ENCODE measurements at places on chromosomes 12 and 14. TPM values are rescaled to one million over a fixed set of nuclear protein-coding genes. Genes with fewer than 3 reads are reported as not detected.

Gene IQSEC3
- 2.5 TPM for total RNA-seq

Gene RNASE7
- total RNA-seq, result not detected

Gene CLEC4D
- total RNA-seq, result not detected

Gene PROX2
- total RNA-seq, result not detected

Gene FSCB
- total RNA-seq, result not detected

Gene NUBPL
- total RNA-seq, result 19.5 TPM

Gene C12orf50
- 0.10 TPM for total RNA-seq

Gene HNF1A
- 15.1 TPM for total RNA-seq

Gene TGM1
- 5.8 TPM for total RNA-seq

Gene CDH24
- 23.7 TPM for total RNA-seq

Gene MFAP5
- not detected for total RNA-seq

Gene WSCD2
- total RNA-seq, result not detected

Gene SYT1
- total RNA-seq, result 4.2 TPM

Gene CMKLR1
- total RNA-seq, result not detected

Gene ZC3H10
- 12.0 TPM for total RNA-seq

Gene VPS29
- total RNA-seq, result 102 TPM

Gene ZNF605
- 28.7 TPM for total RNA-seq

Gene CYP46A1
- 2.9 TPM for total RNA-seq

Gene PLBD1
- total RNA-seq, result 26.1 TPM

Gene GDF3
- total RNA-seq, result not detected

Gene ATP6V1D
- total RNA-seq, result 66.4 TPM

Gene OS9
- 197 TPM for total RNA-seq

Gene ATXN2
- 86.6 TPM for total RNA-seq

Gene SSTR1
- total RNA-seq, result 4.0 TPM

Gene GLIPR1L2
- 0.29 TPM for total RNA-seq

Gene LTBR
- total RNA-seq, result 18.3 TPM

Gene LRP10
- total RNA-seq, result 39.8 TPM

Gene RTN1
- 27.0 TPM for total RNA-seq

Gene PIWIL1
- not detected for total RNA-seq

Gene BMP4
- 2.7 TPM for total RNA-seq

Gene RHOJ
- total RNA-seq, result 1.9 TPM

Gene FZD10
- 0.24 TPM for total RNA-seq

Gene RBMS2
- 65.9 TPM for total RNA-seq

Gene RGS6
- 5.1 TPM for total RNA-seq

Gene CTSG
- not detected for total RNA-seq

Gene MYF5
- not detected for total RNA-seq

Gene CLEC4C
- not detected for total RNA-seq

Gene ZDHHC22
- total RNA-seq, result 0.13 TPM

Gene KCNC2
- total RNA-seq, result not detected

Gene RILPL1
- 25.4 TPM for total RNA-seq

Gene PLEK2
- total RNA-seq, result 0.67 TPM

All from progenitor cell of endocrine pancreas (in vitro differentiated cells).